ENCODE measurements at places on chromosomes 16 and 17.

DNA sequence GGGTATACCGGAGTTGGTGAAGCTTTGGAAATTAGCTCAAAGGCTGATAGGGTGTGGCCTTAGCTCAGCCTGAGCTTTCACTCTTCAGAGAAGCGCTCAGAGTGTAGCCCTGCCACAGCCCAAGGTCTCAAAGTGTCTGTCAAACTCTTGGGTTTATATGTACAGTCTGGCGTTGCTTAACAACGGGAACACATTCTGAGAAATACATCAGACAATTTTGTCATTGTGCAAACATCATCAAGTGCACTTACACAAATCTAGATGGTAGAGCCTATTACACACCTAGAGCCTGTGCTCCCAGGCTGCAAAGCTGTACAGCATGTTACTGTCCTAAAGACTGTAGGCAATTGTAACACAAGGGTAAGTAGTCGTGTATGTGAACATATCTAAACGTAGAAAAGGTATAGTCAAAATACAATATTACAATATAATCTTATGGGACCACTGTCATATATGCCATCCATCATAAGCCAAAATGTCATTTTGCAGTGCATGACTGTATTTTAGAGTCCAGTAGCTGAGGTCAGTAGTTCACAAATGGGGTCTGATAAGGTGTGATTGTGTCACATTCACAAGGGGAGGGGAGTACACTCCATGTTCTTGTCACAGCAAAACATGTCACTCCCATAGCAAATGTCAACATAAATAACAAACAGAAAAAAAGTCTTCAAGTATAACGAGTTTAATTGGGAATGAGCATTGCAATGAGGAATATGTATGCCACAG, 20.6 kb downstream of the CHAD start:
- no peaks in the 10 kb centered on the region for H3K36me3 ChIP-seq
- no peak overlapping the region for H3K4me3 ChIP-seq
- peaks cover 23% of the 10 kb centered on the region for H3K4me1 ChIP-seq
- no peak for DNase-seq
- no peak overlapping the region for H3K27ac ChIP-seq

DNA sequence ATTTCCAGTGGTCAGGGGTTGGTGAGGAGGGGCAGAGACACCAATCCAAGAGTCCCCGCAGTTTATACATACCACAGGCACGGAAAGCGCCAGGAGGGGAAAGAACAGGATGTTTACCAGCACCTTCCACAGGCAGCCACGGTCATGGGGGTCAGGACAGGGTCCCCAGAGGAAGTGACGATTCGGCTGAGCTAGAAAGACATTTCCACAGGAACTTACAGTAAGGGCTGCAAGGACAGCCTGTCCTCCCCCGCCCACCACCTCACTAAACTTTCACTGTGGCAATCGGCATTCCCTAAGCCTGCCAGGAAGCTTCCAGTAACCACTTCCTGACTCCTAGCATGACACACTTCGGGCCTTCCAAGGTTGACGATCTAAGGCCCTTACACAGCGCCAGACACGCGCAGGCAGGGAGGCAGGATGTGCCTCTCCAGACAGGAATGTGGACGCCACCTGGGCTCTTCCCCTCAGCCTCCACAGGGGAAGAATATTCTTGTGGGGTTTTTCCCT, 1.2 kb upstream of the MT2A start:
- H3K27me3 ChIP-seq, result no peaks in the 10 kb centered on the region
- H3K4me3 ChIP-seq, result no peak overlapping the region
- peak; percentile 80 for DNase-seq
- no peaks in the 10 kb centered on the region for H3K36me3 ChIP-seq
- H3K27ac ChIP-seq, result peak overlapping the region; percentile 99
- peaks cover 54% of the 10 kb centered on the region for H3K4me1 ChIP-seq

GRCh38 chr17:76530811-76531485, 6.6 kb downstream of the CYGB start:
- H3K27me3 ChIP-seq, result no peaks in the 10 kb centered on the region
- H3K4me1 ChIP-seq, result peaks cover 15% of the 10 kb centered on the region
- no peak overlapping the region for H3K27ac ChIP-seq
- no peak for DNase-seq
- H3K36me3 ChIP-seq, result no peaks in the 10 kb centered on the region
- no peak overlapping the region for H3K4me3 ChIP-seq

- H3K4me3 ChIP-seq, result no peak overlapping the region
- peaks cover 29% of the 10 kb centered on the region for H3K4me1 ChIP-seq
- no peak for DNase-seq
- H3K36me3 ChIP-seq, result no peaks in the 10 kb centered on the region
Measured at GRCh38 chr17:78257810-78258322, 26.4 kb downstream of the TMEM235 start.

DNA sequence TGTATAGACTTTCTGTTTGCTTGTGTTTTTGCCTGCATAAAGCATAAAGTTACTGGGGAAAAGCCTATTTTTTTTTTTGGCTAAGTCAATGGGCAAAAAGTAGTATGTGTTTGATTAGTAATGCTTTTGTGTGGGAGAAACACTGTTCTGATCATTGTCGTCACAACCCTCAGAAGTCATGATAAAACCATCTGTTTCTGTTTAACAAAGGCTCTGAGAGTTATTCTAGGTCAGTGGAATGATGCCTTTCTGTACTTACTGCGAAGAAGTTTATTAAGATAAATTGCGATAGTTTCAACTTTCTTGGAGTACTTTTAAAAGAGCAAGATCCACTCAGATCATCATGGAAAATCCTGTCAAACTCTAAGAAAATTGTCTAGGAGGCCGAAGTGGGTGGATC, 80.9 kb downstream of the PRKCA start:
- DNase-seq, result no peak
- no peak overlapping the region for H3K27ac ChIP-seq
- H3K27me3 ChIP-seq, result no peaks in the 10 kb centered on the region
- H3K36me3 ChIP-seq, result no peaks in the 10 kb centered on the region

DNA sequence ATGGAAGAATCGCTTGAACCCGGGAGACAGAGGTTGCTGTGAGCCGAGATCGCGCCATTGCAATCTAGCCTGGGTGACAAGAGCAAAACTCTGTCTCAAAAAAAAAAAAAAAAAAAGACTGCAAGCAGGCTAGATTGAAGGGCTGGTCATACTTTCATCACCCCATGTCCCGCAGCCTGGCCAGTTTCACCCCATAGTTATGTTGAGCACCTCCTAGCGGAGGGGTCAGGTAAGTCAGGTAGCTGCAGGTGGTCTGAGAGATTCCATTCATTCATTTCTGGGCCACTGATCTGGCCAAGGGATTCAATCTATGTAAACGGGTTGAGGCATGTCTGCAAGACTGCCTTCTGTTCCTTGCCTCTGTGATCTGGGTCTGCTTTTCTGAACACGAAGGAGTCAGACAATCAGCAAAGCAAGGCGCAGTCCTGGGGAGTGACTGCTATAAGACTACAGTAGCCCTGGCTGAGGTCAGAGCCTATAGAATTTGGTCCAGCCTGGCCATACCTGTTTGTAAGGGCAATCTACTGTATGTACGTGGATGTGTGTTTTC, 23.6 kb upstream of the BPTF start:
- no peak overlapping the region for H3K4me3 ChIP-seq
- no peak overlapping the region for H3K27ac ChIP-seq
- no peaks in the 10 kb centered on the region for H3K36me3 ChIP-seq
- H3K27me3 ChIP-seq, result no peaks in the 10 kb centered on the region
- H3K4me1 ChIP-seq, result no peaks in the 10 kb centered on the region
- DNase-seq, result no peak

GRCh38 chr17:35025541-35025940, 38.0 kb downstream of the RFFL start:
- no peak overlapping the region for H3K27ac ChIP-seq
- peaks cover 15% of the 10 kb centered on the region for H3K4me1 ChIP-seq
- H3K4me3 ChIP-seq, result no peak overlapping the region
- H3K36me3 ChIP-seq, result no peaks in the 10 kb centered on the region

- no peak overlapping the region for H3K27ac ChIP-seq
- H3K4me1 ChIP-seq, result no peaks in the 10 kb centered on the region
- DNase-seq, result no peak
- no peaks in the 10 kb centered on the region for H3K27me3 ChIP-seq
- no peaks in the 10 kb centered on the region for H3K36me3 ChIP-seq
- no peak overlapping the region for H3K4me3 ChIP-seq
Measured at GRCh38 chr17:34067011-34067410, 188.1 kb upstream of the CCL2 start.

DNA sequence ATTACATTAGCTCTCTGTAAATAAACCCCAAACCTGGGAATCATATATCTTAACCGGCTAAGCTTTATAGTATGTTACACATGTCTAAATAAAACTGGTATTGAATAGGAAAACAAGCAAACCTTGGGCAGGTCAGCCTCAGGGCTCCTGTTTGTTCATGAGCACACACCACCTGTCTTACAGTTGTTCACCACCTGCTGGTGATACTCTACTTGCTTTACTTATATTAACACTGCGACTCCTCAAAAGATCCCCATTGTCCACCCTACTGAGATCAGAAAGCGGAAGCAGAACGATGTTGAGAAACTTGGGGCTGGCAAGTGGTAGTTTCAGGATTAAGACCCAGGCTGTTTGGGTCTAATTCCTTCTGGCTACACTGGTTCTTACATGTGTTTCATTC, 16.4 kb downstream of the CDH13 start:
- no peaks in the 10 kb centered on the region for H3K36me3 ChIP-seq
- H3K4me3 ChIP-seq, result no peak overlapping the region
- H3K27me3 ChIP-seq, result no peaks in the 10 kb centered on the region
- H3K4me1 ChIP-seq, result no peaks in the 10 kb centered on the region

DNA sequence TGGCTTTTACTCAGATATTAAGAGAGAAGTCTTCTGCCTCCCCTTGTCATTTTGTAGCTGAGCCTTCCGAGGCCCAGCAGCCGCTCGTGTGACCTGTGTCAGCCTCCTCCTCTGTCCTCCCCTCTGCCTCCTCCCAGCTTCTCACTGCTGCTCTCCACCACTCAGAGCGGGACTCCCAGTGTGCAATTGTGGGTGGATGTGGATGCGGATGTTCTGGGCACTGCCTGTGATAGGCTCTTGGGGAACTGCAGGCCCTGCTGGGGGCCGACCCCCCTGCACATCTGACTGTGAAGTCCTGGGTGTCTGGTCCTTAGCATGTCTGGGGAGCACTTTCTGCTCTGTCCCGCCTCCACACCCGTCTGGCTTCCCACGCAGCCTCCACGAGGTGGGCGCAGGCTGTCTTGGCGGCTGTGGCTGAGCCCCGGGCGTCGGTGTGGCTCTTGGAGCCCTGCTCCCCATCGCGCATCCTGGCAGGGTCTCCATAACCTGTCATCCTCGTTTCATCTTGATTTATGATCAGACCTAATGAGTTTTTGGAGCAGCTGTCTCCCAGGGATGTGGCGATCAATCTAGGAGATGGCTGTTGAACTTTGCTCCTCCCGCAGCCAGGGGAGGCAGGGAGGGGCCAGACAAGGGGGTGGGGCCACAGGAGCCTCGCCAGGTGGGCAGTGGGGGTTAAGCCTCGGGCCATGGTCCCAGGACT, 28.1 kb downstream of the GRIN2C start:
- no peak for DNase-seq
- H3K4me1 ChIP-seq, result no peaks in the 10 kb centered on the region
- H3K27ac ChIP-seq, result no peak overlapping the region
- H3K27me3 ChIP-seq, result no peaks in the 10 kb centered on the region
- H3K4me3 ChIP-seq, result no peak overlapping the region

DNA sequence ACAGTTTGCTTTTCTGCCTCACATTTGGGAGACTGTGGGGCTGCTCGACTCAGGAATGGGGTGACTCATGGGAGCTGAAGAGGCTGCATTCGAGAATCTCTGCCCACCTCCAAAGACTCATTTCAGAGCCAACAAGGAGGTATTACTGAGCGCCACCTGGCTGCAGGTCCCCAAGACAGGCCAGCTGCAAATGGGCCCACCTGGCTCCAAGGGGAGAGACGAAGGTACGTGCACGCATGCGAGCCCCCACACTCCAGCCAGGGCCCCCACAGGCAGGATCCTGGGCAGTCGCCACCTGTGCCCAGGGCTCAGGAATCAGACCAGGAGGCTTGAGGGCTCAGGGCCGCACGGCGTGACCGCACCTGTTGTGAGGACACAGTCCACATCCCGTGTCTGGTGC, 6.0 kb downstream of the HAGHL start:
- no peaks in the 10 kb centered on the region for H3K36me3 ChIP-seq
- peaks cover 7% of the 10 kb centered on the region for H3K4me1 ChIP-seq
- no peaks in the 10 kb centered on the region for H3K27me3 ChIP-seq
- no peak overlapping the region for H3K27ac ChIP-seq

- H3K27ac ChIP-seq, result no peak overlapping the region
- H3K4me3 ChIP-seq, result no peak overlapping the region
- H3K36me3 ChIP-seq, result no peaks in the 10 kb centered on the region
- no peak for DNase-seq
- H3K4me1 ChIP-seq, result no peaks in the 10 kb centered on the region
- H3K27me3 ChIP-seq, result no peaks in the 10 kb centered on the region
Measured at GRCh38 chr17:13266606-13267005, 248.8 kb upstream of the ELAC2 start.

- no peaks in the 10 kb centered on the region for H3K27me3 ChIP-seq
- DNase-seq, result no peak
- H3K27ac ChIP-seq, result peak overlapping the region; percentile 70
- no peak overlapping the region for H3K4me3 ChIP-seq
- peaks cover 60% of the 10 kb centered on the region for H3K4me1 ChIP-seq
Measured at GRCh38 chr17:4838309-4838785, 5.2 kb downstream of the MINK1 start.

DNA sequence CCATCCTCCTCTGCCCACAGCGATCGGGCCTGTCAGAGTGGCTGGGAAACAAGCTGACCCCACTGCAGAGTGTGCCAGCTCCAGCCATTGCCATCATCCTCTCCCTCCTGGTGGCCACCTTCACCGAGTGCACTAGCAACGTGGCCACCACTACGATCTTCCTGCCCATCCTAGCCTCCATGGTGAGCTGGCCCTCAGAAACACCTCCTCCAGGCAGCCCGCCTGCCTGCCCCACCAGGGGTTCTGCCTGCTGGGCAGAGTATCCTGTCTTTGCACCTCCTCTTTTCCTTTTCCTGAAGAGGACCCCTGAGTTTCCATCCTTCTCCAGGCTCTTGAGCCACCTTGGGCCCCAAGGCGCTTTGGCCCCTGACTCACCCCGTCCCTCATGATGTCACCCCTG, 10.5 kb upstream of the FOXN1 start:
- no peaks in the 10 kb centered on the region for H3K4me1 ChIP-seq
- no peak overlapping the region for H3K4me3 ChIP-seq
- H3K36me3 ChIP-seq, result no peaks in the 10 kb centered on the region
- H3K27ac ChIP-seq, result no peak overlapping the region
- no peak for DNase-seq

GRCh38 chr17:73128496-73128895, 36.0 kb upstream of the SLC39A11 start:
- H3K4me3 ChIP-seq, result no peak overlapping the region
- H3K36me3 ChIP-seq, result no peaks in the 10 kb centered on the region
- H3K27me3 ChIP-seq, result no peaks in the 10 kb centered on the region
- H3K27ac ChIP-seq, result no peak overlapping the region
- no peak for DNase-seq

DNA sequence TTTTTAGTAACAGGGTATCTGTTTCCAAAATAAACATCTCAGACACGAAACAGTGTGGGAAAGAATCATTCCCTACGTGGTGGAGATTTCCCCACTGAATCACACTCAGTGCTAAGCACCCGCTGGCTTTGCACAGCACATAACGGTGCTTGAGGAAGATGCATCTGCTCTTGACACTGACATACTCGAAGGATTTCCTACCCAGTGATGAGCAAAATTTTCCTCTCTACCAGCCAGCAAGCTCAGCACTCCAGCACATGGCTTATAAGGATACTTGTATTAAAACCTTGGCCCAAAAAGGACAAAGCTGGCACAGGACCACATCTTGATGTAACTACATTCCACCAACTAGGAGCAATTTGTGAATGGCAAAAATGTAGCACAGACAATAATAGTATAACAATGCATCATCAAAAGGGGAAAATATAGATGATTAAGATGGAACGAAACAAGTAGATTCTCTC, 59.0 kb downstream of the ANKFY1 start:
- H3K27me3 ChIP-seq, result no peaks in the 10 kb centered on the region
- no peak overlapping the region for H3K4me3 ChIP-seq
- H3K36me3 ChIP-seq, result peaks cover 47% of the 10 kb centered on the region
- peak overlapping the region; percentile 79 for H3K27ac ChIP-seq
- peak; percentile 96 for DNase-seq
- H3K4me1 ChIP-seq, result peaks cover 16% of the 10 kb centered on the region
